Umbilical cord (tissue), 2 donors: ENCODE measurements at places on chromosomes 7 and 10.

GRCh38 chr7:98365863-98366561 lies 34.9 kb downstream of the BAIAP2L1 start:
- DNase-seq = no peak

DNA sequence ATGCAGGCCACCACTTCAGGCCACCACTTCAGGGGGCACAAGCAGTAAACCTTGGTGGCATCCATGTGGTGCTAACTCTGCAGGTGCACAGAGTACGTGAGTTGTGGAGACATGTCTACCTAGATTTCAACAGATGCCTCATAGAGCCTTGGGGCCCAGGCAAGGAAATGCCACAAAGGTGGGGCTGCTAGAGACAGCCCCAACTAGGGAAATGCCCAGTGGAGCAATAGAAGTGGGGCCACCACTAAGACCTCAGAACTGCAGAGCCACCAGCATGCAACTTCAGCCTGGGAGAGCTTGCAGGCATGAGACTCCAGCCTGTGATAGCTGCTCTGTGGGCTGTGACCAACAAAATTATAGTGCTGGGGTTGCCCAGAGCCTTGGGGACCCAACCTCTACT lies 107.6 kb downstream of the DNAJC1 start:
- no peak for DNase-seq

DNA sequence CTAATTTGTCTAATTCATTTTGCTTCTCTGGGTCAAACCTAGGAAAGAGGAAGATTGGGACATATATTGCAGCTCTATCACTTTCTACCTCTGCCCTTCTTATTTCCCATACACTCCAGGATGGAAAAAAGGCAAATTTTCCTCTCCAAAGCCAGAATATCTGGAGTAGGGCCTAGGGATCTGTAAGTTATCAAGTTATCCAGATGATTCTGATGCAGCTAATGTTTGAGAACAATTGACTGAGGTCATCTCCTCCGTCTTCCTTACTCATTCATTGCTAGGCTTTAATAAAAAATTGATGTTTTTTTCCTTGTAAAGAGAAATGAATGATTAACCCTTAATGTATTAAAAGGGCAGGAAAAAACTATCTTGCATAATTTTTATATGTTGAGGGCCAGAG lies 211.9 kb upstream of the GLI3 start:
- DNase-seq = no peak

DNA sequence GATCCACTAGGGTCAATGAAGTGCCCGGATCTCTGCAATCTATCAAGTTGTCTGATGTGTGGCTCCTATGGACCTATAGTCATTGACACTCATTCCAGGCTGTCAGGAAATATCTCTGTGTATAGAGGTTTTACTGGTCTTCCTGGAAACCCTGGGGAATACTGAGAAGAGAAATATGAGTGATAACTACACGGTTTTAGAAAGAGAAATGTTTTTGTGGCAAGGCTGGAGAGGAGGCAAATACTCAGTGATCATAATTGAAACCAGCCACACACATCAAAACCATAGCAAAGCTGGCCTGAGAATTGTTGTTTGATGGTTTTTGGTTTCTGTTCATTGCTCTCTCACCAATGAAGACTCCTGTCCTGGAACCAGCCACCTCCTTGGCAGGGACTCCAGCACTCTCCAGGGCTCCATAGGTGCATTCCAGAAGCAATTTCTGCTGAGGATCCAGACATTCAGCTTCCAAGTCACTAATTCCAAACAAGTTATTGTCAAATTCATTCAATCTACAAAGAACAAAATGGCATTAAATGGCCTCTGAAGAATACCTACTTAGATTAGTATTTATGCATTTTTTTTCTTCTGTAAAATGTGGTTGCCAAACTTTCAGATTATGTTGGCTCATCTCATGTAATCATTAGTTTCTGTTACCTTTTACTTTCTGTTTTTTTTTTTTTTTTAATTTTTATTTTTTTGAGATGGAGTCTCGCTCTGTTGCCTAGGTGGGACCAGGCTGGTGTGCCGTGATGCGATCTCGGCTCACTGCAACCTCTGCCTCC lies 108.6 kb upstream of the ABI1 start:
- no peak for DNase-seq

GRCh38 chr10:75097666-75098285 lies 13.7 kb upstream of the SAMD8 start:
- no peak for DNase-seq

DNA sequence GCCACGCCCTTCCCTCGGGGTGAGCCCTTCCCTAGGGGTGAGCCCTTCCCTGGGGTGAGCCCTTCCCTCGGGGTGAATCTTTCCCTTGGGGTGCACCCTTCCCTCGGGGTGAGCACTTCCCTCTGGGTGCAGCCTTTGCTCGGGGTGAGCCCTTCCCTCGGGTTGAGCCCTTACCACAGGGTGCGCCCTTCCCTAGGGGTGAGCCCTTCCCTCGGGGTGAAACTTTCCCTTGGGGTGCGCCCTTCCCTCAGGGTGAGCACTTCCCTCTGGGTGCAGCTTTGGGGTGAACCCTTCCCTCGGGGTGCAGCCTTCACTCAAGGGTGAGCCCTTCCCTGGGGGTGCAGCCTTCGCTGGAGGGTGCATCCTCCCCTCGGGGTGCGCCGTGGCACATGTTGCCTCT lies 34.6 kb upstream of the INSIG1 start:
- DNase-seq = no peak

- no peak for DNase-seq
These were observed 136.8 kb downstream of the C10orf105 start for GRCh38 chr10:71582506-71583475.

GRCh38 chr10:91210435-91210834 lies 10.0 kb upstream of the PCGF5 start:
- no peak for DNase-seq

DNA sequence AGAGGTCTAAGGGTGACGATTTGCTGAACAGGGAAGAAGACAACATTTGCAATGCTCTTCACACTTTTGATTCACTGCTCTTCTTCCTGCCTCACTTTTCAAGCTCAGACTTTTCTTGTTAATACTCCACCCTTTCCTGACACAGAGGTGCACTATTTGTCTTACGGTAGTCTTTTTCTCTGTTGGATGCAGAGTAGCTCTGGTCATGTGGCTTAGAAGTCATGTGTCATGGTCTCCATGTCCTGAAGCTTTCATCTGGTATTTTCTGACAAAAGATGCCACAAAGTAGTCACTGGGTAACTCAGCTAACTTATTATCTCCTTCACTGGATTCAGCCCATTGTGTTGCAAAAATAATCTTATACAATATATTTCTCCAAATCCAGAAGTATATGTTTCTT lies 149.1 kb downstream of the TFEC start:
- no peak for DNase-seq

GRCh38 chr7:90238583-90238982 lies 6.4 kb upstream of the CFAP69 start:
- no peak for DNase-seq

- no peak for DNase-seq
These were observed 118.4 kb upstream of the EFCAB10 start for GRCh38 chr7:105699568-105700236.

GRCh38 chr10:123007558-123008354 lies 839 bp downstream of the IKZF5 start:
- peak; percentile 62 for DNase-seq

GRCh38 chr7:138079137-138079536 lies 2.9 kb downstream of the AKR1D1 start:
- no peak for DNase-seq

GRCh38 chr7:73647725-73648592 lies 19.7 kb upstream of the VPS37D start:
- no peak for DNase-seq

DNA sequence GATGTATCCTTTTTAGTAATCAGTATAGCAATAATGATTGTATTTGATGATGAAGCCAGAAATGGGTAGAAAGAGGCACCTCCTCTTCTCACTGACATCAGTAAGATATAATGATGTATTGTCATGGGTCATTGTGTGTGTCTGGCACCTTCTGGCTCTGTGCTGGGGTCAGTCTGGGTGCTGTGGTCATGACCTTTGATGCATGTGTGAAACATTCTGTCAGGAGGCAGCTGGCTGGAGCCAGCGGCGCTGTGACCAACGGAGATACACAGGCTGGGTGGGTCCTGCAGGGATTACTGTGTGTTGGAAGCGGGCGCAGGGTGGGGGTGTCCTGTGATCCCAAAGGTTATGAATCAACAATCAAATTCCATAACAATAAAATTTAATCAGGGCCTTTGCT lies 35.2 kb downstream of the EEPD1 start:
- DNase-seq = no peak

DNA sequence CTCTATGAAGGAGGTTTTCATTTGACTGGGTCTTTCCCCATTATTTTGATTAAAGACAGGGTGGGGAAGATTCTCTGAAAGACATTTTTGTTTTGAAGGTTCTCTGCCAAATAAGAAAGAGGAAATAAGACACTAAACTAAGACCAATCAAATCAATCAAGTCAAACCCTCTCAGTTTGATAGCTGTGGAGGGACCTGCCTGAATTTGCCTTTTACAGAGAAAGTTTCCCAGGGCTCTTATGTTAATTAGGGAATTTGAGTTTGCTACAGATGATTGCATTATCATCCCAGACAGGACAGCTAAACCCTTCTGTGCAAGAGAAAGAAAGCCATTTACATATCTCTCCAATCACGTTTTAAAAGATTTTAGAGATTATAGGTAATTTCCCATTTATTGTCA lies 80.0 kb downstream of the CSTF2T start:
- DNase-seq = no peak

DNA sequence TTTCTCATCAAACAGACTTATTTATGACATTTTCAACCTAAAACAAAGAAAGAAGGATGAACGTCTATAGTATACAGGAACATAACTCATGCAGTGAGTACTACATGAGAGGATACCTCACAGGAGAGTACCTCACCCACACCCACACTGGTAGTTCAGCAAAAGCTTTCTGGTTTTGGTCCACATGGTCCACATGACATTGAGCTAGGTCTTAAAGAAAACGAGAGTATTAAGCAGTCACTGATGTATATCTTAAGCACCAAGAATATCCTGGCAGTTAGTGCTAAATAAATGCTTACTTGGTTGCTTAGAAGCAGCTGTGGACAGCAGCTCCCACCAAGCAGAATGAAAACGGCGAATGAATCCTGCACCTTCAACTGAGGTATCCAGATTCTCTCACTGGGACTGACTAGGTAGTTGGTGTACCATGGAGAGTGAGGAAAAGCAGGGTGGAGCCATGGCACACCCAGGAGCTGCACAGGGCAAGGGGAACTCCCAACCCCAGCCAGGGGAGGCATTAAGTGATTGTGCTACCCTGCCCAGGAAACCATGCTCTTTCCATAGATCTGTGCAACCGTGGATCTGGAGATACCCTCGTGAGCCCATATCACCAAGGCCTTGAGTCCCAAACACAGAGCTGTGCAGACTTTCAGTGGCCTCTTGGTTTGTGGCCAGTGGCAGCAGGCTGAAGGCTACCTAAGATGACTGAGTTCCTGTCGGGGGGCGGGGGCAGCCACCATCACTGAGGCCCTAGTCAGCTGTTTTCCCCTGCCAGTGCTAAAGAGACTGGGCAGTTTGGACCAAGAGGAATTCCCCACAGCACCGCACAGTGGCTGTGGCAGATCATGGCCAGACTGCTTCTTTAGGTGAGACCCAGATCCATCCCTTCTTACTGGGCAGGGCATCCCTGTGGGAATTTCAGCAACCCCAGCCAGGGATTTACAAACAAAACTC lies 143.4 kb downstream of the SGMS1 start:
- no peak for DNase-seq

DNA sequence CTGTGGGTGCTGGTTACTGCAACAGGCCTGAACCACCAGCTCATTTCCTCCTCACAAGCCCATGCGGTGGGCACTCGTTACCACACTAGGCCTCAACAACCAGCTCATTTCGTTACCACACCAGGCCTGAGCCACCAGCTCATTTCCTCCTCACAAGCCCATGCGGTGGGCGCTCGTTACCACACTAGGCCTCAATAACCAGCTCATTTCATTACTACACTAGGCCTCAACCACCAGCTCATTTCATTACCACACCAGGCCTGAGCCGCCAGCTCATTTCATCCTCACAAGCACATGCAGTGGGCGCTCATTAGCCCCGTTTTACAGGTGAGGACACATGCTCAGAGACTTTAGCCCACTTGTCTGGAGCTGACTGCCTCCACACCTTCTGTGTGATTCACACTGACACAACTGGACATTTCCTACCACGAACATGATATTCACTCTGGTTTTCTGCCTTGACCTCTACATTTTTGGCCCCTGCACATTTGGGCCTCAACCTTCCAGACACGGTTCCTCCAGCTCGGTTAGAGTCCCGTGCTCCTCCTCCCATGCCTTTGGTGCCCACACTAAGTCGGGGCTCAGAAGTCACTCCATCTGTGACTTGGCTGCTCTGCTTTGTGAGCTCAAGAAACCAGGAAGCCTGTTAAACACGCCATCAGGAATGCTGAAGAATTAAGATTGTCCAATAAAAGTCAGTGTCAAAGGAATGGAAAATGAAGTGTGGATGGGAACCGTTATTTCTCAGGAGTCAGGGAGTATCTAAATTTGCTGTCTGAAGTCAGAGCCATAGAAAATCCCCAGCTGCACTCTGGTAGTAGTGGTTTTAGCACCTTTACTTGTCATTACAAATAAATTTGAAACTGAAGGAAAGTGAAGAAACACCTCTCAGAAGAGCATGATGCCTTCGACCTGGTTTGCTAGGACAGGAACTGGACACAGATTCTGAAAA lies 55.8 kb upstream of the LANCL2 start:
- DNase-seq = peak; percentile 30

DNA sequence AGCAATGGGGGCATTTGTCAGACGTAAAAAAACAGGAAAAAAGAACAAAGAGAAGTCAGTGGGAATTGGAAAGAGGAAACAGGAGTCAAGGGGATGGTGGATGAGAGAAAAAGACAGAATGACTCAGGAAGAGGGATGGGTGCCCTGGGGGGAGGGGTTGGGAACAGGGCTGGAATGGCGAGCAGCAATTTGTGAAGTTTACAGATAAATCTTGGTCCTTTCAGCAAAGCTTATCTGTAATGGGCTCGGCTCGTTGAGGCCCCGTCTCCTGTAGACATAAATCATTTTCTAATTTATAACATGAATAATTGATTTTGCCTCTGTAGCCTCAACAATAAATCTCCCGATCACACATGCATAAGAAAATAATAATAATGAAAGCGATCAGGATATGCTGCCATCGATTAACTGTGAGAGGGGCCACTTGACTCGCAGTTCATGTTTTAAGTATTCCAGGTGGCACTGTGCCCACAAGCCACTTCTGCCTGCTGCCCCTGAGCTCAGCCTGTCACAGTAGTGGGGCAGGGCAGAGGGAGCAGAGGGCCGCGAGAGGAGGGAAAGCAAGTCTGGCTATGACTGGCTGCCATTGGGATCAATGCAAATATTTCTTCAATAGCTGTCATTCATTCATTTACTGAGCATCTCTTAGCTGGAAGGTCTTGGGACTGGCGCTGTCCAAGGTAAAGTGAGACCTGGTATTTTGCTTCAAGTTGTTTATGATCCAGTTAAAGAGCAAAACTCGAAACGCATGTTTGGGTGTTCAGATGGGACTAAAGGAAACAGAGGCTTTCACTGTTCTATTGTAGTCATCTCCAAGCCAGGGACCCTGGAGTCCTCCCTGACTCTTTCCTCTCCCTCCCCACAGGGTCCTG lies 47.4 kb upstream of the R3HCC1L start:
- DNase-seq = no peak

GRCh38 chr10:15209827-15210509 lies 41.5 kb upstream of the NMT2 start:
- peak; percentile 65 for DNase-seq
